ENCODE measurements at places on chromosomes 2 and 18.

DNA sequence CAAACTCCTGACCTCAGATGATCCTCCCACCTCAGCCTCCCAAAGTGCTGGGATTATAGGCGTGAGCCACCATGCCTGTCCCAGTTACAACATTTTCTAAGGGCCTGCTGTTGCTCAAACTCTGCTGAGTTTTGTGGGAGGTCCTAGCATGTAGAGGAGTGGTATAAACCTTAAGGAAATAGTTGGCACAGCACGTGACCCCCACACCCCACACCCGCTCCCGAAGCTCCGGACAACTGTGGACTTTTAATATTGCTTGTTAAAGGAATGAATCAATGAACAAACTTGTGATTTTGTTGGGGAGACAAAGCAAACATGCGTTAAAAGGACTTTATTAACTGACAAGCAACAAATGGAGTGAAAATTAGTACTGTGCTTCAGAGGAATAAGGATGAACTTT, 137.8 kb upstream of the GATA6 start:
- DNase-seq: no peak

DNA sequence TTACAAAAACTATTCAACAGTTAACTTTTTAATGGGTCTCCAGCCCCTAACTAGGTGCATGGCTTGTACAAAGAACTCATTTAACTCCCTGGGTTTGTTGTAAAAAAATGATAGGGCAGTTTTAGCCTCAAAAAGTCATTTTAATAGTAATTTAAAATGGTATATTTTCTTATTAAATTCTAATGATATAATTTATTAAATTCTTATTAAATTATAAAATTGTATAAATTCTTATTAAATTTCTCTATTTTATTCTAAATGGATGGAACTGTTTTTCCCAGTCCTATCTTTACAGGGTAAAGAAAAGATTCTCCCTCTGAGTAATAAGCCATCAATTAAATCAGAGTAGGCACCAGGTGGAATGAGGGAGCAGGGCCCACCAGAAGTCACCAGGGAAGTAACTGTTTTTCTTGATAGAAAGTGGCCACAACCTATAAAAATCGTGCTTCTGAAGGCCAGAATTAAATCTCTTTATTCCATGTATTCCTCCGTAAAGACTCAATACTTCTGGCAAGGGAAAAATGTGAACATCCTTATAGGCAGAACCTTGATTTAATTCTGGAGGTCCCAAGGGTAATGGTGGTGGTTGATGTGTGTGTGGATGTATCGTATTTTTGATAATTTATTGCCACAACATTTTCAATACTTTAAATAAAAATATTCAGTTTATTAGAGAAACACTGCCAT, 814 bp downstream of the FKBP7 start:
- DNase-seq: no peak

DNA sequence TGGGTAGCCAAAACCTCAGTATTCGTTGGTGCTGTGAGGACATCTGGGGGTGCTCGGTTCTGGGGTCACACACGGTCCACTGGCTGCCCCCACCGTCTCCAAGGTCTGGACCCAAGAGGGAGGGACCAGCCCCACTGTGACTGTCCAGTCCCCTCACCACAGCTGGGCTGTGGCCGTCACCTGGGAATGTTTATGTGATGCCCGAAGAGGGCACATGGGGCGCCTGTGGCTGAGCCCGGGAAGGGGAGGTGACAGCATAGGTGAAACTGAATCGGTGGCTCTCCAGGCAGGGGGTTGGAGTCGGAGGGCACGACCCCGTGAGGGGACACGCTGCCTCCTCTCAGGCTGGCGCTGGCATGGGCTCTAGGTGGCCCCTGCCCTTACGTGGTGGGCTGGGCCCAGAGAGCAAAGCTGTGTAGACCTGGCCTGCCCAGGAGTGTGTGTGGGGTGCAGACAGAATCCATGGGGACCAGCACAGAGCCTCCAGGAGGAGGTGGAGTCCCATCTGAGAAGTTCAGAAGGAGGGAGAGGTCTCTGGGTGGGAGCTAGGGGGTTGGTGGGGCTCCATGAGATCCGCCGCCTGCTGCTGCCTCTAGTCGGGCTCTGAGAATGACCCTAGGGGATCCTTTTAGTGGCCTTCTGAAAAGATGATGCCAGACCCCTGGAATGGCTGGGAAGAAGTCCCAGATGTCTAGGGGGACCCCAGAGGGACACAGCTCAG, 1.8 kb downstream of the BOK start:
- DNase-seq: no peak

- DNase-seq: no peak
Observed at GRCh38 chr2:74142340-74142739, 5.4 kb downstream of the BOLA3 start.

DNA sequence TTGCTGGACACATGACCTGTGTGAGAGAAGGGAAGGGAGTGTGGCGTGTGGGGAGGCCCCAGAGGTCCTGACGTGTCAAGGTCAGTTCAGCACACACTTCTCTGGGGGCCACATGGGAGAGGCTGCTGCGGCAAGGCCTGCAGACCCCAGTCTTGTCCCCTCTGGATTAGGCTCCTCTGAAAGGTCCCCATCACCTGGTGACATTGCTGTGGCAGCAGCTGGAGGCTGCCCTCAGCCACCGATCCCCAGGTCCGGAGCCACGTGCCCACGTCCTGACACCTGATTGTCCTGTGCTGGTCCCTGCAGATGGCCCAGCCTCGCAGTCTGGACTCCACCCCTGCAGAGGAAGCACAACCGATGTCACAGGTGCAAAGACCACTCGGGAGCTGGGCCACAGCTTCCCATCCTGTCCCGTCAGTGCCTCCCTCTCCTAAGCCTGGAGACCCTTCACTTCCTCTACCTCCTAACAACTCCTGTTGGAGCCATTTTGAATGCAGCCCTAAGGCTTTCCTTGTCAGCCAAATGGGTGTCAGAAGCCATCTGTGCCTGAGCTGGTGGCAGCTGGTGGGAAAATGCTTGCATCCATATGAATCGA, 12.7 kb downstream of the TMEM177 start:
- no peak for DNase-seq

DNA sequence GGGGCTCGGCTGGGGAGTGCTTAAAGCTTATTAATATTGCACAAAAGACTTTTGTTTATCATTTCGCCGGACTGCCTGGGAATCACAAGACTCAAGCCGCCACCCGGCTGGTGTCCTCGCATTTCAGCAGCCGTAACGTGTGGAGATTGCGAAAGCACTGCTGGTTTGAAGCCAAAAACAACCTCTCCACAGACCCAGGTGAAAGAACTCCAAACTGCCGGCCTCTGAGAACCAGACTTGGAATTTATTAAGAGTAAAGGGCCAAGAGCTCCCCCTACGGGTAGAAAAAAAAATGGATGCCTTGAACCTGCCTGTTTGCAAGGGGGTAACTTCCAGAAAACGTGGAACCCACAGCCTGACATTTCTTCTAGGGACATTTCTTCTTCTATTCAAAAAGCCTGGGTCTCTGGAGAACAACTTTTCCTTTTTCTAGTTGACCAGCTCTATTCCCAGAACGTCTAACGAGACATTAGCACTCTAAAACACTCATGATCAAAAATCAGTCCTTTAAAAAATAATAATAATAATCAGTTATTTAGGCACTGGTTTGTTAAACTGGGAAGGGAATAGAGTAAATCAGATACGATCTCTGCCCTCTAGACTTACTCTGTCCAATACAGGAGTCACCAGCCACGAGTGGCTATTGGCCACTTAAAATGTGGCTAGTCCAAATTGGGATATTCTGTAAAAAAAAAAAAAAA, 216.3 kb downstream of the C1D start:
- peak; percentile 99 for DNase-seq

DNA sequence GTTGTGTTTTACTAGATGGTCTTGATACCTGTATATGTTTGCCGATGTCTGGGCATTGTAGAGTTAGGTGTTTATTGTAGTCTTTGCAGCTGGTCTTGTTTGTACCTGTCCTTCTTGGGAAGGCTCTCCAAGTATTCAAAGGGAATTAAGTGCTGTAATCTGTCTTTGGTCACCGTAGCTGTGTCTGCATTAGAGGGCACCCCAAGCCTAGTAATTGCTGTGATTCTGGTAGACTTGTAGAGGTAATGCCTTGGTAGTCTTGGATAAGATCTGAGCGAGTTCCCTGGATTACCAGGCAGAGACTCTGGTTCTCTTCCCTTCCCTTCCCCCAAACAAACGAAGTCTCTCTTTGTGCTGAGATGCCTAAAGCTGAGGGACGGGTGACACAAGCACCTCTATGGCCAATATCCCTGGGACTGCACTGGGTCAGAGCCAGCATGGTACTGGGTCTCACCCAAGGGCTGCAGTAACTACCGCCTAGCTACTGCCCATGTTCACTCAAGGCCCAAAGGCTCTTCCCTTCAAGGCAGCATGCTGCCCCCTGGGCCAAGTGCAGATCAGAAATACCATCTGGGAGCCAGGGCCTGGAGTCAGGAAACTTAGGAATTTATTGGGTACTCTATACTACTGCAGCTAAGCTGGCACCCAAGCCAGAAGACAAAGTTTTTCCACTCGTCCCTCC, 27.1 kb downstream of the STPG4 start:
- no peak for DNase-seq

DNA sequence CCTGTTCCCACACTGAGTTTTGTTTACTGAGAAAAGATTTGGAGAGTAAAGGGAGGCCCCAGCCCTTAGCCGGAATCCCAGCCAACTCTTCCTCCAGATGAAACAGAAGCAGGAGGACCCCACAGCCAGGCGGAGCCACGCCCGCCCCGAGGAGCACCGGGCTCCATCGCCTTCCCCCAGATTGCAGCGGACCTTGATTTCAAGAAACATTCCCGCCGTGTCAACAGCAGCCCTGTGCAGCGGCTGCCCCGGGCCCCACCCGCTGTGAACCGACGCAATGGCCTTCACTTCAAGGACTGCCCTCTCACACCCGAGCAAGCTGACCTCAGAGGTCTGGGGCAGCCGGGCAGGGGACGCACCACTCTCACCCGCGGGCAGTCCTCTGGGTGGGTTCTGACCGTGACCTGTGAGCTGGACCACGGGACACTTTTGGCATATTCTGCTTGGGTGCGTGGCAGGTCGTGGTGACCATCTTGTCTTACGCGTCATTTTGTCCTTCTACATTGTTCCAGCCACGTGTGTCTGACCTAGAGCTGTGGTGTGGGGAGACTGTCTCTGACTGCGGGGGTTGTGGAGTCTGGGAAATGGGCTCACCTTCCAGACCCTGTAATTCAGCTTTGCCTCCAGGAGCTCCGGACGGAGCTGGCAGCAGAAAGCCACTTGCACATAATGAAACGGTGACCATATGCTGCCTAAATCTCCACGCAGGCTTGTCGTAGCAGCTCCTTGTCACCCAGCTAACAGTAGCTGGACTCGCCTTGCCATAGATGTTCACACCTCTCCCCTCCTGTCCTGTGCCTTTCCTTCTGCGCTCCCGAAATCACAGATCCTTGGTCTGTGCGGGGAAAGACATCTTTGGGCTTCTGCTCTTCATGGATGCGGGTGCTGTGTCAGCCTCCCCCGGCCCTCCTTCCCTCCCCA, 32.0 kb upstream of the INHBB start:
- DNase-seq: no peak

DNA sequence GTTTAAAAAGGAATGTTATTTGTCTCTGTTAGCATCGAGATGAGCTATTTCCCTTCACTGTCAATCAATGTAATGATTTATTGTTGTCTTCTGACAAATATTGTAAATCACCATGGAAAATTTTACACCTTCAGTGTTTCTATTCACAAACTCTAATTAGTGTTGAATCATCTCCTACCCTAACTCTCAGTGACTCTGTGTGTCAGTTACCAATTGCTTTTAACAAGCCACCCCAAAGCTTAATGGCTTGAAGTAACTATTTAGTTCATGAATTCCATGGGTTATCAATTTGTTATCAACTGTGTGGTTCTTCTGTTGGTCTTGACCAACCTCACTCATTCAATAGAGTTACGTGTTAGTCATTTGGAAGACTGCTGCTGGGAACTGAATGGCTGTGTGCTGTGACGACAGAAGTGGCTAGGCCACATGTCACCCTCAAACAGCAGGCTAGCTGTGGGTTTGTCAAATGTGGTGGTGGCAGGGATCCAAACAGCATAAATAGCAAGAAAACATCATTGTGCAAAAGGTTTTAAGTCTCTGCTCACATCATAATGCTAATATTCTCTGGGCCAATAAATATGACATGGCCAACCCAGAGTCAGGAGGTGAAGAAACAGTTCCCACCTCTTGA, 910.8 kb upstream of the CDH2 start:
- DNase-seq: peak; percentile 48

DNA sequence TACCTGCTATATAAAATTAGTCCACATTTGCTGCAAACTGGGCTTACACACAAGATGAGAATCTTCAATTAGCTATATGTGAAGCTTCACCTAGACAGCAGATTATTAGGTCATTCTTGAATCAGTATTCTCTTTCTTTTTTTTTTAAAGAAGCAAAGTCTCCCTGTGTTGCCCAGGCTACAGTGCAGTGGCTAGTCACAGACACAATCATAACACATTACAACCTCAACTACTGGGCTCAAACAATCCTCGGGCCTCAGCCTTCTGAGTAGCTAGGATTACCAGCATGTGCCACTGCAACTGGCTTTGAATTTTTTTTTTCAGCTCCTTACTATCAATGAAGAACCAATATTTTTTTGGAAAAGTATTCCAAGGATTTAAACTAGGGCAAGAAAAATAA, 30.5 kb downstream of the OLA1 start:
- no peak for DNase-seq

GRCh38 chr2:218961229-218961628, 1.8 kb downstream of the CDK5R2 start:
- DNase-seq: no peak

DNA sequence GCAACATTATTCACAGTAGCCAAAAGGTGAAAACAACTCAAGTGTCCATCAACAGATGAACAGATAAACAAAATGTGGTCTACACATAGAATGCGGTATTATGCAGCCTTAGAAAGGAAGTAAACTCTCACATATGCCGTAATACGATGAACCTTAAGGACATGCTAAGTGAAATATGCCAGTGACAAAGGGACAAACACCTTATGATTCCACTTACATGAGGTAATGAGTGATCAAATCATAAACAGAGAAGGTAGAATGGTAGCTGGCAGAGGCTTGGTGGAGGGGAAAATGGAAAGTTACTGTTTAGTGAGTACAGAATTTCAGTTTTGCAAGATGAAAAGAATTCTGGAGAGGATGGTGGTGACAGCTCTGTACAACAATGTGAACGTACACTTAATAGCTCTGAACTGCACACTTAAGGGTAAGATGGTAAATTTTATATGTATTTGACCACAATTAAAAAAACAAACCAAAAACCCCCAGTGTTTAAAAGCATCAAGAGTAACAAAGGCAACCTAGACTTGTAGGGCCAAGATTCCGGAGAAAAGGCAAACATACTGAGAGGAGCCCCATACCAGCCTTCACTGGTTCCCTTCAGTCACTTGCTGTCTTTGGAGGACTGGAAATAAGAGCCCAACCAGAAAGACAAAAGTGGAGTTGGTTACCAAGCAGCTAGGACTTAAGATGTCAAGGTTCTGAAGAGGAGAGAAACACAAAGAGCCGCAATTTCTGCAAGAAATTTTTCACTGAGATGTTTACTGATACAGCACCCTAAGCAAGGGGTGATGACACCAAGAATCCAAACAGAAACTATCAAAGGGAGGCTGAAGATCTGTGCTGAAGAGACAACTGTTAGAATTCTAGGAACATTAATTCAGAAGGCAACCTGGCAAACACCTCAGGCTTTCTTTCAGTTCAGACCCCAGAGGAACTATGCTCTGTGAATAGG, 61.3 kb downstream of the CUL3 start:
- DNase-seq: no peak

- DNase-seq: no peak
Observed at GRCh38 chr18:13163167-13163927, 55.2 kb upstream of the LDLRAD4 start.

GRCh38 chr18:45733535-45733934, 9.6 kb downstream of the SLC14A1 start:
- DNase-seq: no peak

All from astrocyte of the cerebellum (primary cell).